ENCODE measurements at places on chromosomes 16 and 17.

DNA sequence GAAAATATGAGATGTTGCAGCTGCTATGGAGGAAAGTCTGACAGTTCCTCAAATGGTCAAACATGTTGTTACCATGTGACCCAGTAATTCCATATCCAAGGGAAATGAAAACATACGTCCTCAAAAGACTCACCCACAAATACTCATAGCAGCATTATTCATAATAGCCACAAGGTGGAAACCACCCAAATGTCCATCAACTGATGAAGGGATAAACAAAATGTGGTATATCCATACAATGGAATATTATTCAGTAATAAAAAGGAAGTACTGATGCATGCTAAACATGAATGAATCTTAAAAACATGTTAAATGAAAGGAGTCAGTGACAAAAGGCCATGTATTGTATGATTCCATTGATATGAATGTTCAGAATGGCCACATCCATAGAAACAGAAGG is 140.2 kb downstream of the PITPNC1 start:
- no peak for DNase-seq

- no peak for DNase-seq
Observed at GRCh38 chr17:16927641-16928321, 44.1 kb downstream of the TNFRSF13B start.

- DNase-seq, result no peak
Observed at GRCh38 chr16:57830890-57831484, 28.7 kb upstream of the KIFC3 start.

DNA sequence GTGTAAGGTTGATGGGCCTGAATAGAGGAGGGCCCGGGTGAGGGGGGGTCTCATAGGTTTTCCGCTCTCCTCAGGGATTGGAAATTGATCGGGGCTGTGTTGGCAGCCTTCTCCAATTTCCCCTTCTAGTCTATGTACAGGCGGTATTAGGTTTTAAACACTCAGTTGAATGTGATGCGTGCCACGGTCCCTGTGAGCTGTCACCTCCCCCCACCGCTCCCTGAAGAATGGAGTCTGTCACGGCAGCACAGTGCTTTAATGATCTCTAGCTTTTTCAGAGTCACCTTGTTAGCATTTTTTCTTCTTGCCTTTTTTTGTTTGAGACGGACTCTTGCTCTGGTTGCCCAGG is 800 bp downstream of the COX4I1 start:
- DNase-seq, result no peak

GRCh38 chr17:61783556-61784304 is 79.6 kb downstream of the BRIP1 start:
- DNase-seq, result no peak

DNA sequence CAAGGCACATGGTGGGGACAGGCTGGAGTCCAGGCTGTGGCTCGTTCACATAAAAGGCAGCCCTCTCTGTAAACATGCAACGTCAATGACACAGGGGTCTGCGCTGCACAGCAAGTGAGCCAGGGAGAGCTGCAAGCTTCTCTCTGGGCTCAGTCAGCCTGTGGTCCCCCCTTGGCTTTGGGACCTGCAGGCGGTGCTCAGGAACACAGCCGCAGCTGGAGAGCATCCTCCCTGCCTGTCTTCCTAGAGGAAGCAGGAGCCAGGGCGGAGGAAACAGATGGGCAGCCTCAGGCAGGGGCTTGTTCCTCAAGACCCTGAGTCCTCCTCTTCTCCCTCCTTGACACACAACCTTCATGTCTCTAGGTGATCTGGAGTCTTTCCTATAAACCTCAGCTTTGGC is 228.0 kb downstream of the C16orf78 start:
- no peak for DNase-seq
